ENCODE measurements at places on chromosomes 5 and 9.

GRCh38 chr9:88807426-88807825 lies 183.8 kb upstream of the S1PR3 start:
- DNase-seq, result no peak

DNA sequence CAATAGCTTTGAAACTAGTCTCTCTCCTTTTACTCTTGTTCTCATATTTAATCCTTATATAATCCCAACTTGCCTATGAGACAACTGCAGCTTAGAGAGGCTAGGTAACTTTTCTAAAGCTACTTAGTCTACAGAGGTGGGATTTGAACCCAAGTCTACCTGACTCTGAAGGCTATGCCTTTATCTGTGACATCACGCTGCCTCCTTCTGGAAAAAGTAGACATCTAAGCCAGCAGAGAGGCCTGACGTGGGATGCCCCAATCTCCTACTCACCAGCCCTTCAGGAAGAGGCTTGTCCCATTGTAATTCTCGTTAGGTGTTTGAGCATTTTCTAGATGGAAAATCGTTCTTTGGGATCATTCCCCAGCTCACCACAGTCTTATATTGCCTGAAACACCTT lies 167.5 kb downstream of the HSPA4 start:
- DNase-seq, result no peak

DNA sequence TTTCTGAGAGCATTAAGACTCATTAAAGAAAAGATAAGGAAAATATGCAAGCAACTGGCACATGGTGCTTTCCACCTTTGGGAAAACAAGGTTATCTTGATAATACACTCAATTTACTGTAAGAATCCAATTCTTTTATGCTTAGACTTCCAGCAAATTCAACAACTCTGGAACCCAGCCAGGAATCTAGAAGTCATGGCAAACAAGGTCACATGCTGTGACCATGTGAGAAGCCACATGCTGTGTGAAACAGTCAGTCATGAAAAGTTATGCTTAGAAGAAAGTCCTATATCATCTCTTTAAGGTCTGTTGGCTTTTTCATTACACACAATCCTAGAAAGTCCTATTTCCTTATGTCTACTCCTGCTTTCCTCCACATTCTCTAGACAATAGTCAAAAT lies 581.8 kb upstream of the C9orf72 start:
- DNase-seq, result no peak

DNA sequence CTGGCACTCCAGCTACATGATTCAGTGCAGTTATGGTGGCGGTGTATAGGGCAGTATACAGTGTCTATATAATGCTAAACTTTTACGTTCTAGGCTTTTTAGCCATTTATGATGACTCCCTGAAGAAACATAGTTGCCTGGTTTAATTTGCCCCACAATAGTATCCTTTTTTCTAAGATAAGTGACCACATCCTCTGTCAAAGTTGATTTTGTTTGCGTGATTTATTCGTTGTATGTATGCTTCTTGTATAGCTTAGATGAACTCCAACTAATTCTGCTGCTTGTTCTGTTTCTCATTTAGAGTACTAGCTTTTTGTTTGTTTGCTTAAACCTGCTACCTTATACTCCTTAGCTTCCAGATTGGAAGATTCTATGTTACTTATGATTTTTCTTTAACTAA lies 83.6 kb downstream of the ERMP1 start:
- DNase-seq, result no peak

- DNase-seq, result no peak
Measured at GRCh38 chr5:147169399-147169798, 65.4 kb upstream of the STK32A start.

GRCh38 chr9:128096616-128097536 lies 28.8 kb downstream of the SLC25A25 start:
- DNase-seq, result no peak

GRCh38 chr5:150763023-150763769 lies 4.4 kb upstream of the DCTN4 start:
- DNase-seq, result peak; percentile 96

GRCh38 chr9:100465274-100465673 lies 7.7 kb upstream of the TMEFF1 start:
- DNase-seq, result no peak

- DNase-seq, result no peak
Measured at GRCh38 chr5:171774418-171774817, 11.2 kb upstream of the SMIM23 start.

DNA sequence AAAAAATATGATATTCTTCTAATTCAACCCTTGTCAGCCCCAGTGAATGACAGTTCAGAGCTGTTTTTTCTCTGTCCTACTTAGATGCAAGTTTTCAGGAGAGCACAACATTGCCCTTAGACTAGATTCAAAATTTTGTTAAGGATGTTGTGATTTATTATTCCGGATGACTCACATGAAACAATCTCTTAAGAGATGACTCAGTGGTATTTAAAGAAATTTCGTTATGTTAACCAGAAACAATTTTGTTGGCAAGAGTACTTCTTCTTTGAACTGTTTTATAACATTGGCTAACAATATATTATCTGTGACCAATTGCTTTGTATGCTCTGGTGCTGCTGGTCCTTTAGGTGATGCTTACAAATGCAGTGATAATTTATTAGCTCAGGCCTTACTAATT lies 132.0 kb downstream of the IZUMO3 start:
- DNase-seq, result no peak

GRCh38 chr9:91698266-91698665 lies 251.8 kb downstream of the ROR2 start:
- DNase-seq, result no peak

DNA sequence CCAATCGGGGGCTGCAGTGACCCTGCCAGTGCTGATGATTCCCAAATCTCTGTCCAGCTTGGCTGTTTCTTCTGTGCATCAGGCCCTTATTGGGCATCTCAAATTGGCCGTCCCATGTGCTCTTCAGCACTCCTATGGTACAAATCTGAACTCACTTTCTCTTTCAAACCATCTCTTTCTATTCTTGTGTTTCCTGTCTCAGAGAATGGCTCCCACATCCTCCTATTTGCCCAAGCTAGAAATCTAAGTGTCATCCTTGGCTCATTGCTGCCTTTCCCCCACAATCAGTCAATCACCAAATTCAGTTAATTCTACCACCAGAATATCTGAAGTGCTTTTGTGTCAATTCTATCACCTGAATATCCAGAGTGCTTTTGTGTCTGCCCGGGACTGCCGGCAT lies 336.6 kb downstream of the CWC27 start:
- DNase-seq, result no peak

GRCh38 chr5:168931638-168932345 lies 352.6 kb upstream of the PANK3 start:
- DNase-seq, result no peak

DNA sequence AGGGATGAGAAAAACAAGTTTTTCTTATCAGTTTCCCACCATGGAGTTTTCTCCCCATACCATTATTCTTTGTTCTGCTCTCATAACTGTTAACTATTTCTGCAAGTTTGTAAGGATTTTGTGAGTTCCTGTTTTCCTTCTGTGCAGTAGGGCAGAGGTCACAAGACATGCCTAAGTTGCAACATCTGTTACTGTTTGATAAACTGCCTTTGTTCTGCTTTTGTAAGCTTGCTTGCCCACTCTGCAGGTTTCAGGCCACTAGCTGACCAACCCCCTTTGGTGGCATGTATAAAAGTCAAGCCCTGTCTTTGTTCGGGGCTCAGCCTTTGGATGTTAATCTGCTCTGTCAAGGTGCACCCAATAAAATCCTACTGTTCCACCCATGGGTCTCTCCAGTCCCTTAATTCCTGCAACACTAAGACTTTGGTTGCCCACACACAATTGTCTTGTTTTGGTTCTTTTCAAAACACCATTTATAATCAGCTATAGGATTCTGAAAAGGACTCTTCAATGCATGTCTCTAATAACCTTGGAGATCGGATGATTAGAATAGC lies 545.4 kb downstream of the CDH9 start:
- peak; percentile 14 for DNase-seq

DNA sequence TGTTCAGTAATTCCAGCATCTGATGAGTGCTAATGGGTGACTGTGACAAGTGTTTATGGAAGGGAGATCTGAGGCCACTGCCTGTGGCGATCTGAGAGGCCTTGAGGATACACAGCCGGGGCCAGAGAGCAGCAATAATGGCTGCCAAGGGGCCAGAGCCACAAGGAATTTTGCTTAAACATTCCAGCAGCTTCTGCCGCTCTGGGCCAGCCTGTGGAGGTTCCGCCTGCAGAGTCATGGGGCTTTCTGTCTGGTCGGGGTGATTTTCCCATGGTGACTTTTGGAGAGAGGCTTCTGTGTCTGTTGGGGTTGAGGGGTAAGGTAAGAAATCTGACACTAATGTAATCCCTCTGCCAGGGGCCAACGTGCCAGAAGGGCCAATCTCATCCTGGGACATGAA lies 353.5 kb downstream of the ADAMTS6 start:
- DNase-seq, result no peak

GRCh38 chr5:36334315-36334714 lies 32.6 kb upstream of the RANBP3L start:
- DNase-seq, result no peak

- DNase-seq, result no peak
Measured at GRCh38 chr5:167355346-167355745, 936.1 kb upstream of the WWC1 start.

GRCh38 chr5:59712836-59713497 lies 180.6 kb downstream of the PDE4D start:
- no peak for DNase-seq

- DNase-seq, result no peak
Measured at GRCh38 chr5:15700373-15700772, 200.4 kb downstream of the FBXL7 start.

GRCh38 chr5:36153726-36154125 lies 1.8 kb downstream of the SKP2 start:
- DNase-seq, result no peak

DNA sequence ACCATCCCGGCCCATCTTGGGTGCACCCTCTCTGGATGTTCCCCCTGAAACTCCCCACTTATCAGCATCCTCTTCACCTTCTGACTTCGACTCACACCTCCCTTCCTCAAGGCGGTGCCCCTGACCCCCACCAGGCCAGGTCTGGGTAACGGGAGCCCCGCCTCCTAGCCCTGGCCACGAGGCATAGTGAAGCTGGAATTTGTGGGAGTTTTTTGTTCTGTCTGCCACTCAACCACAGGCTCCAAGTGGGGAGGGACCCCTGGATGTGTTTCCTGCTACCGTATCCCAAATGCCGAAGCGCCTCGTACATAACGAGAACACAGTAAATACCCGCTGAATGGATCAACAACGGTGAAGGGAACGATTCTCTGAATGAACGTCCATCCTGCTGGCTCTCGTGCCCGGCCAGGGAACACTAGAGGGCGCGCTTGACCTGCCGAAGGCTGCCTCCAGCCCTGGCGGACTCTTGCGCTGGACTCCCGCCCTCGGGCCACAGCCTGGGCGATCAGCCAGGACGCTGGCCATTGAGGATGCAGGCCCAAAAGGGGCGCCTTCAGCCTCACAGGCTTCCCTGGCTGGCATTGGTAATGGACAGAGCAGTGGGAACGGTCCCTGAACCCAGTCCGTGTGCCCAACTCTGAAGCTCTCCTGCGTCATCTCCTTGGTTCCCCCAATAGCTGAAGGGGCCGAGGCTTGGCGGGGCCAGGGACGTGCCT lies 47.3 kb upstream of the PHYKPL start:
- DNase-seq, result peak; percentile 60
